NCI-H460 (cell line): ENCODE measurements at places on chromosomes 6 and 20.
A peak's percentile ranks its signal among the peaks of the same experiment; 100 is the strongest.

GRCh38 chr6:89530982-89531381, 98.0 kb downstream of the ANKRD6 start:
- DNase-seq = no peak

- DNase-seq = no peak
Measured at GRCh38 chr6:131366223-131366622, 206.8 kb upstream of the ARG1 start.

DNA sequence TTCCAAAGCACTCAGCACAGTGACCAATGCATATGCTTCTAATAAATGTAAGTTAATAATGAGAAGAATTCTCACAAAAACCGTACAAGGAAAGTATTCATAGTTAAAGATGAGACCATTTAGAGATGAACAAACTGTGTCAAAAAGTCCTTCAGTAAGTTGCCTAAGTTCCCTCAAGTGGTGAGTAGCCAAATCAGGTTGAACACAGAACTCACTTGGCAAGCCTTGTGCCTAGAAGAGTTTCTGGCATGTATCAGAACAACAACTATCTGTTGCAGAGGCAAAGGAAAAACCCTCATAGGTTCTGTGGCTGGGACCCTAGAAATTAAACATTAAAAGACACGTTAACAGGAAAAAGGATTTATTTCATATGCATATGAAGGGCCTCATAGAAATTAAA, 129.6 kb upstream of the DOK5 start:
- no peak for DNase-seq

DNA sequence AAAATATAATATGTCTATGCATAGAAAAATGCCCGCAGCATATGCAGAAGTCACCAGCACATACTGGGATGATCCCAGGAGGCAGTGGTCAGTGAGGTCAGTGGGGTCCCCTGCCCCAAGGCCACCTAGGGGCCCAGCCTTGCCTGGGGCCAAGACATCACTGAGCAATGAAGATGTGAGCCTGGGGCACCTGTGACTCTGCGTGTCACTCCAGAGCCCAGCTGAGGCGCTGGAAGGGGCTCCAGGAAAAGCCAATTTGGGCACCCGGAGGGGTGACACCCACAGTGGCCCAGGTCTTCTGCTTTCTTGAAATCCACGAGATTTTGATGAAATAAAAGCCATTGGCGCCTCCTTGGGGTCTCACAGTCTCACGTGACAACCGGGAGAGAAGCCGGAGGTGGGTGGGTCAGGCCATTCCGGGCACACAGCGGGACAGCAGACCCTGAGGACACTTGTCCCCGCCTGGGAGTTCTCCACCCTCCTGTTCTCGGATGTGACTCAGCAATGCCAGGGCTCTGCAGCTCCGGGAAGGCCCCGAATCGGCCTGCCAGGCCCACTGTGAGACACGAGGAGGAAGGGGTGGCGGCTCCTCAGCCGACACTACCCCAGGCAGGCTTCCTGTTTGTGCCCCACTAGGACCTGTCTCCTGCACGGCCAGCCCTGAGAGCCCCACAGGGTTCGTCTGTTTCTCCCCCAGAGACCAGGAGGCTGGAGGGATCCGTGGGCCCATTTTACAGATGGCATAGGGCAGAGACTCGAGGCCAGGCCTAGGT, 24.4 kb upstream of the SLCO4A1 start:
- peak; percentile 64 for DNase-seq

GRCh38 chr6:7541175-7542064, at the start of gene DSP:
Gene DSP (plus strand): TSS chr6:7541671. CDS start chr6:7541916, 245 bp downstream.
- no peak for DNase-seq

GRCh38 chr20:14889496-14890255, 552.3 kb upstream of the FLRT3 start:
- no peak for DNase-seq

DNA sequence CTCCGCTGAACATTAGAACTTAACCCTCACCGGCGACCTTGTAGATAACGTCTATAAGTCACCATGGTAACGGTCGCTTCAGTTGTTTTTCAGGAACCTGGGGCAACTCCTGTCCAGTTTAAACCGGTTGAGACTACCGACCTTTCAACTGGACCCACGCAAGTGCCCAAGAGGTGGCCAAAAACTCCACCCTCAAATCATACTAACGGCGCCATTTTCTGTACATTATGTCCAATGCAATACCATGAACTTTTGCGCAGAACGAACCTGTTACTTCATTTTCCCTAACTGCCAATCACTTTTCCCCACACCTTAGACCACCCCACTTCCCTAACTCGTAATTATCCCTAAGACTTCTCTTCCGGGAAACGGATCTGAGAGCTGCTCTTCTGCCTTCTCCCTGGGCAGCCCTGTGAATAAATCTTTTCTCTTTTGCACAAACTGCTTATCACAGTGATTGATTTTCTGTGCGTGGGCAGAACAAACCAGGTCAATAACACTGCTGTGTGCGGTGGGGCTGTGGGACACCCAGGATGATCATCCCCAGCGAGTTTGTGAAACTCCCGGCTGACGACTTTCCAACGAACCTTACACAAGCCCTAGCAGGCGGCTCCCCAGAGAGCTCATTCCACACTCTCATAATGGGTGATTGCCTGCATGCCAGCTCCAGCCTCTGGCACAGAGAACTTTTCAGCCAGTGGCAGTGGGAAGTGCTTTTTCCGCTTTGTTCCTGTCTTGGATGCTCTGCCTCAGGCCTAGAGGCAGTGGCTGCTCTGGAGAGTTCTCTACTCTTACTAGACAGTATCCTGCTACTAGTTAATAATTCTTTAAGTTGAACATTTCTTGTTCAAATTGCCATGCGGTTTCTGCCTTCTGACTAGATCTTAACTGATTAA, 28.6 kb downstream of the GPX5 start:
- DNase-seq = no peak

- no peak for DNase-seq
Measured at GRCh38 chr6:24643920-24644319, 2.1 kb downstream of the KIAA0319 start.

DNA sequence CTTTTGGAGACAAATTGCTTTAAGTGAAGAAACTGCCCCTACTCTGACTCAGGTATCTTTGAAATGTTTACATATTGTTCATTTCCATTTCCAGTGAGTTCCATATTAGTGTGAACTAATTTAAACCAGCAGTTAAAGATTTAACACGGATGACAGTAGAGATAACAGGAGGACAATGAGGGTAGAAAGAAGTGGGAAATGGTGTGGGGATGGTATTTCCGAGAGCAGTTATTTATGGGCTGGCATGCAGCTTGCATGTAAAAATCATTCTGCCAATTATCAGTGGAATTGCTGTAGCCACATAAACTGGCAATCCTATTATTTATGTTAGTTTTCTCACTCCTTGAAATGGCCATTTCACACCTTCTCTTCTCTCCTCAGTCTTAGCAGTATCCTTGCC, 8.6 kb upstream of the ADGRF5 start:
- no peak for DNase-seq

GRCh38 chr6:15389765-15390723, 144.2 kb downstream of the JARID2 start:
- DNase-seq = no peak

- no peak for DNase-seq
Measured at GRCh38 chr6:3088446-3088845, 20.2 kb downstream of the RIPK1 start.

DNA sequence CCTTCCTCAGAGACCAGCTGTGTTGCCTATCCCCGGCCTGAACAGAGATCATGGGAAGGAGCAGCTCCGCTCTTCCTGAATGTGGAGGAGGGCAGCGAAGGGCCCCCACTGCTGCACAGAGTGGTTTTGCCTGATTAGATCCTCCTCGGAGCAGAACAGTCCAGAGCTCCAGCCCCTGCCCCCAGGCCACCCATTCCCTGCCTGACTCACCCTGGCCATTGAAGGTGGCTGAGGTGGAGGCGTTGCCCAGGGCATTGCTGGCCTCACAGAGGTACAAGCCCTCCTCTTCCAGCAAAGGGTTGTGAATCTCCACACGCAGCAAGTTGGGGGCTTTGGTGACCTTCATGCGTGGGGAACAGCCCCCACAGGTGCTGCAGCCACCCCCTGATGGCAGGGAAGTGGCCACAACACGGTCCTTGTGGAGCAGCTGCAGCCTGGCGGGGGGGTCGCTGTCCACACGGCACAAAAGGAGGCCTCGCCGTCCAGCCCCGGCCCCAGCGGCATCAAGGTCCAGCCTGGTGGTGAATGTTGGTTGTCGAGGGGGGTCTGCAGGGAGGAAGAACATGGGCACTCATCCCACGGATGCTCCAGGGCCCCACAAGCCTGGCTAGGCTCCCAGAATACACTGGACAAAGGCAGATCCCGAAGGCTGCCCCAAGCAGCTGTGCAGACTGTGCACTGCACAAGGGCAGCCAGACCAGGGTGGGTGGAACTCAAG, 14.7 kb downstream of the SIGLEC1 start:
- DNase-seq = no peak

DNA sequence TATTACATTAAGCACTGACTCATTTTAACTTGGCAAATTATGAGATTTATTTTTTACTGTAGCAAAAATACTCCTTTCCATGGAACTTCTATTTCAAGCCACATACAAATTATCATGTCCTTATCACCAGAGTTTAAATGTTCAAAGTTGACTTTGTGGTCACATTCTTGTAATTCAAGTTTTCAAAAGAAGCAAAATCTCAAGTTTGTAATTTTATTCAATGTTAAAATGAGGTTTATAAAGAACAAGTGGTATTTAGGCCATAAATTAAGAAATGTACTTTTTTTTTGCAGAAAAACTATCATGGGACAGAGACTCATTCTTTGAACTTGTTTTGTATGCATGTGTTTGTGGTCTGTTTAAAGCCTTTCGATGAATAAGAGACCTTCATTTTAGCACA, 811.5 kb downstream of the TENT5A start:
- DNase-seq = no peak

DNA sequence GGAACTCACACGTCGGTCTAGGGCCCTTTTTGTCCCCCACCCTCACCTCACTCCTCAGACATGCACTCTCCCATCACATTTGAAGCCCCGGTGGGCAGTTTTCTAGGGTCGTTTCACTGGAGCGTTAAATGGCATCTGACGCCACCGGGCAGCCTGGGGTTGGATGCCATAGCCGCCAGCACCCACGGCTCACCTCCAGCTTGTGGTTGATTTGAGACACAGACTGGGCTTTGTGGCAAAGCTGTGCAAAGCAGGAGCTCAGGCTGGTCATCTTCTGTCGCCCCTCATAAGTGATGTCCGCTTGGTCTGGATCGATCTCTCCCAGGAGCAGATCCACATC, 530 bp downstream of the GOPC start:
- peak; percentile 2 for DNase-seq

DNA sequence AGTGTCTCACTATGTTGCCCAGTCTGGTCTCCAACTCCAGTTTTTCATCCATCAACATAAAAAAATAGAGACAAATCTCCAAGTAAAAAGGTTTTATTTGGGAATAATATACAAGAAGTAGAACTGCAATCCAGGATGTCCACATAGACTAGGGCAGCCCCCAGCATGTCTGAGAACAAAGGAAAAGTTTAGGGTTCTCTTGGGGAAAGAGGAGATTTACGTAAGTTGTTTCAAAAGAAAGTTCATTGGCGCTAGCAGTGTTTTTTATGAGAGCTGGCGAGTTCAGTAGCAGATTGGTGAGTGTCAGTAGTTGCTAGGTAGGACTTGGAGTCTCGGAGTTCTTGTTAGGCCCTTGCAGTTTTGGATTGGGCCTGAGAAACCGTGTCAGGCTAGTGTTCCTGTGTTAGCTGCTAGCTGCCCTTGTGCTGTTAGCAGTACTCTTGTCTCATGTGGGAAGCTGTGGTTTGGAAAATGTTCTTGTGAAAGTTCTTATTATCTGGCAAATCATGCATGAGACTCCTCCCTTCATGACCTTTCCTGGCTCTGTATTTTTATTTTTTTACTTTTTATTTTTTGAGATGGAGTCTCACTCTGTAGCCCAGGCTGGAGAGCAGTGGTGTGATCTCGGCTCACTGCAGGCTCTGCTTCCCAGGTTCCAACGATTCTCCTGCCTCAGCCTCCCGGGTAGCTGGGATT, 24.7 kb downstream of the TTLL9 start:
- DNase-seq = peak; percentile 32

DNA sequence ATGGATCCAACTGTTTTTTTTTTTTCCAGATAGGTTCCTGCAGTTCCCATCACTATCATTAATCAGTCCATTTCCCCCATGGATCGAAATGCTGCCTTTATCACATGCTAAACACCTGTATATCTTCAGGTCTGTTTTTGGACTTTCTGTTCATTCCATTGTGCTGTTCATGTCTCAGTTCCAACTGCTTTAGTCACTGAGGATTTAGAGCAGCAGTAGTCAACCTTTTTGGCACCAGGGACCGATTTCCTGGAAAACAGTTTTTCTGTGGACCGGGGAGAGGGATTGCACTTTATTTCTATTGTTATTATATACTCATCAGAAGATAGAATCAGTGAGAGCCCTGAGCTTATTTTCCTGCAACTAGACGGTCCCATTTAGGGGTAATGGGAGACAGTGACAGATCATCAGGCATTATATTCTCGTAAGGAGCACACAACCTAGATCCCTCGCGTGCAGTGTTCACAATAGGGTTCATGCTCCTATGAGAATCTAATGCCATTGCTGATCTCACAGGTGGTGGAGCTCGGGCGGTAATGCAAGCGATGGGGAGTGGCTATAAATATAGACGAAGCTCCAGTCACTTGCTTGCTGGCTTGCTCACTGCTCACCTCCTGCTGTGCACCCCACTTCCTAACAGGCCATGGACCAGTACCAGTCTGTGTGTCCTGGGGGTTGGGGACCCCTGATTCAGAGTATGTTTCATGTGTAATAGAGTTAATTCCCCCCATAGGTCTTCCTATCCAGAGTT, 46.0 kb downstream of the CAP2 start:
- no peak for DNase-seq

- peak; percentile 0 for DNase-seq
Measured at GRCh38 chr6:12403201-12403826, 113.2 kb downstream of the EDN1 start.

- no peak for DNase-seq
Measured at GRCh38 chr6:41071501-41071922, 644 bp downstream of the OARD1 start.

DNA sequence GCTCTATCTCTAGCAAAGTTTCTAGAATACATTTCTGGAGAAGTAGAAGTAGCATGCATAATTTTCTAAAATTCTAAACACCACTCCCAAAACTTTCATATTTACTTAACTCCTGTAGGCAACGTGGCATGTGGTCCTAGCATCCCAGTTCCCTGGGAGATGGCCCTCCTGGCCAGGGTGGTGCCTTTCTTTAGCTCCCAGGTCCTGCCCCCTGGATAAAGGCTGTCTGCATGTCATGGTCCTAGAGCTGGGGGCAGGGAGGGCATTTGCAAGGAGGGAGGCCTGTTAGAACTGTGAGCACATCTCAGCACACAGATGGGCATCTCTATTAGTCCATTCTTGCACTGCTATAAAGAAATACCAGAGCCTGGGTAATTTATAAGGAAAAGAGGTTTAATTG, 485.6 kb upstream of the SULF2 start:
- DNase-seq = no peak

DNA sequence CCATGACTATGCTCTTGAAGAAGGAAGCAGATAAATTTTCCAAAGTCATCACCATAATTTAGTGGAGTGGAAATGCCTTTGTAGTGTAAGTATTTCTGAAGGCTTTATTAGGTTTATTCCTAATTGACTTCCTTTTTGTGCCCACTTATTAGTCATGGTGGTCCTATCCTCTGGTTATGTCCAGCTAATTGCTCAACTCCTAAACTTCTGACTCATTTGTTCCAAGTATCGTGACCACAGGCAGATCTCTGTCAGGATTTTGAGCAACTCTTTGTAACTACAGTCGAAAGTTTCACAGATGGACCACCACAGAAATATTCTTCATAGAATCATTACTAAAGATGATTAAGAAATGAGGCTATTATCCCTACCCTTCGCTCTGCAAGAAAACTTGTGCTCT, 315.6 kb upstream of the PTCHD4 start:
- DNase-seq = no peak
